ENCODE measurements at places on chromosomes 13 and 19. TPM values are rescaled to one million over a fixed set of nuclear protein-coding genes. Genes with fewer than 3 reads are reported as not detected.

The ELSPBP1 gene
- total RNA-seq, result not detected

GRCh38 chr13:114097893-114098688 is 34.3 kb downstream of the RASA3 start:
- DNase-seq, result no peak

DNA sequence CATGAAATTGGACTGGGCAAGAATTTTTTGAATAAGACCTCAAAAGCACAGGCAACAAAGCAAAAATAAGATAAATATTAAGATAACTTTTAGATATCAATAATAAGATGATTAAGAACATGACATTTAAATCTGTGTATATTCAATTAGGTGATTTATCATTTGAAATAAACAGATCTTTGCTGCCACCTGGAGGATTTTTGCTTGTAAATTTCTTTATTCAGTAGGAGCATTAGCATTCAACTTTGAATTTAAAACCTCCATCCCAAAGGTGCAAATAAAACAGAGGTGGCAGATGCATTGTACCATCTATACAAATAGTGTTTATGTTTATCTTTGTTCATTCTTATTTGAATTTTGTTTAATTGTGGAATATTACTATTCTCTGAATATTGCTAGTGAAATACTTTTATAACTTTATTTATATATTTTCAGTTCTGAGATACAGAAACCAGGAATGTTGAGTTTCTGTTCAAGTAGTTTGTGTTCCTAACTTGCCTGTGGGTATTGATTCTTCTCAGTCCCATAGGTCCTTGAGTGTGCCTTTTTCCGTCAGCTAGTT is 20.9 kb downstream of the COG6 start:
- DNase-seq, result no peak

DNA sequence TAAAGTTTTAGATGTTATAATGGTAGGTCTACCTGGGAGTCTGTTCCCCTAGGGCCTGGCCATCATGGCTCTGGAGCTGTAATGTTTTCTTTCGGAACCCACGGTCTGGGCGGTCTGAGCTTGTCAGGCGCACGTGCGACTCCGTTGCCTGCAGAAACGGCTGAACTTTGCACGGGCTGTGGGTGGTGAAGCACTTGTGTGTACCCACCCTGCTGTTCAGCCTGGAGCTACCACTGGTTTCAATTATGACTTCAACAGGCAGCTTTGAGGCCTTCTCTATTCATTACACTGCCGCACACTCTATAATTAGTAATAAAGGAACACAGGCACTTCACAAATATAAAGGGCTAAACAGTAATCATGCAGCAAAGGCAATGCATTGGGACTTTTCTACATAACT is 6.0 kb downstream of the PCDH8 start:
- no peak for DNase-seq

The ZNF471 gene
- not detected for total RNA-seq

DNA sequence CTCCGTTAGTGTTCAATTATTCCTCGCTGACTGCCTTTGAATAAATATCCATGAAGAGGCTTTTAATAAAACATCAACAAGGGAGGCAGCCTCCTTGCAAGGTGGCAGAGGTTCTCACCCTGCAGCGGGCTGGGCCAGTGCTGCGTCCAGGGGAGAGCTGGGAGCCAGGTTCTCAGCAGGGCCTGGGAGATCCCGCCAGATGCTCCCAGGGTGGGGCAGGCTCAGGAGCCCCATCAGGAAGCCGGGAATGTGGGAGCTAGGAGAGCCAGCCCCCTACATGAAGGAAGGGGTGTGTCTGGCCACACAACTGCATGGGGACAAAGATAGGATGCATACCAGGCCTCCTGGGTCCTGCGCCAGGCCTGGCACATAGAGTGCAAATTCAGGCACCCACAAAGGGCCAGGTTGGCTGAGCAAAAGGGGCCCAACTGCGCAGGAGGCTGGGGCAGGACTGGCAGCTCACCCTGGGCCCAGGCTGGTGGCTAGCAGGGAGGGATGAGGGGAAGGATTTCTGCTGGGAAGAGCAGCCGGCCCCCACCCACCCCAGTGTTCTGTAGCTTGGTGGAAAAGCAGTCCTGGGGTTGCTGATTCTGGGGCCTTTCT is 22.8 kb downstream of the VSTM2B start:
- no peak for DNase-seq

DNA sequence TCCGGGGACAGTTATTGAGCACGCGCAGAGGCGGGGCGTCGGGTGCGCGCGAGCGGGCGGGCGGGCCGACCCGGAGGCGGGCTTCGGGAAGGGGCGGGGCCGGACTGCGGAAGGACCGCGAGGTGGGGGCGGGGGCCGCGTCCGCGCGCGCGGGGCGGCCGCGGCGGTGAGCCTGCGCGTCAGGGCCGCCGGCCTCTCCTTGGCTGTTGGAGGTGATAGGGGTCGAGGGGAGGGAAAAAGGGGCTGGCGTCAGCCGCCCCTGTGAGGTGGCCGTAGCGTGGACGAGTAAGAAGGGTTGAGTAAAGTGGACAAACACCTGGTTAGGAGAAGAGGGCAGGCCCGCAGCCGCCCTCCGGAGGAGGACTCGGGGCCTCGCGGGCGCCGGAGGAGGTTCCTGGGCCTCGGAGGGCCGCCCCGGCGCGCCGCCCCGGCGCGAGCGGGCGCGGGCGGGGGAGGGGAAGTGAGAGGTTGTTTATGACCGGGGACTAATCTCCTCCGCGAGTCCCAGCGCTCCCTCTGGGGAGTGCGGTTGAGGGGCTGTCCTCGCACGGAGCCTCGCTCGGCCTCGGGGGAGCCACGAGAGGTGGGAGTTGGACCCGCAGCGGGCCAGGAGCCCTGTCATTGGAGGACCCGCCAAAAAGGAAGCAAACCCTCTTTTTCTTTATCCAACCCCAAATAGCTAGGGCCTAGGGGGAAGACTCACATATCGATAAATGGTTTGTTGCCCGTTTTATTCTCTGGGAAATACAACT is 547 bp upstream of the INTS6 start:
- DNase-seq, result no peak

- no peak for DNase-seq
Measured at GRCh38 chr19:12872255-12872654, 9.0 kb downstream of the DNASE2 start.

GRCh38 chr13:70088926-70089325 is 18.7 kb upstream of the ATXN8OS start:
- no peak for DNase-seq

- DNase-seq, result no peak
Measured at GRCh38 chr13:110680852-110681251, 25.1 kb downstream of the CARS2 start.

DNA sequence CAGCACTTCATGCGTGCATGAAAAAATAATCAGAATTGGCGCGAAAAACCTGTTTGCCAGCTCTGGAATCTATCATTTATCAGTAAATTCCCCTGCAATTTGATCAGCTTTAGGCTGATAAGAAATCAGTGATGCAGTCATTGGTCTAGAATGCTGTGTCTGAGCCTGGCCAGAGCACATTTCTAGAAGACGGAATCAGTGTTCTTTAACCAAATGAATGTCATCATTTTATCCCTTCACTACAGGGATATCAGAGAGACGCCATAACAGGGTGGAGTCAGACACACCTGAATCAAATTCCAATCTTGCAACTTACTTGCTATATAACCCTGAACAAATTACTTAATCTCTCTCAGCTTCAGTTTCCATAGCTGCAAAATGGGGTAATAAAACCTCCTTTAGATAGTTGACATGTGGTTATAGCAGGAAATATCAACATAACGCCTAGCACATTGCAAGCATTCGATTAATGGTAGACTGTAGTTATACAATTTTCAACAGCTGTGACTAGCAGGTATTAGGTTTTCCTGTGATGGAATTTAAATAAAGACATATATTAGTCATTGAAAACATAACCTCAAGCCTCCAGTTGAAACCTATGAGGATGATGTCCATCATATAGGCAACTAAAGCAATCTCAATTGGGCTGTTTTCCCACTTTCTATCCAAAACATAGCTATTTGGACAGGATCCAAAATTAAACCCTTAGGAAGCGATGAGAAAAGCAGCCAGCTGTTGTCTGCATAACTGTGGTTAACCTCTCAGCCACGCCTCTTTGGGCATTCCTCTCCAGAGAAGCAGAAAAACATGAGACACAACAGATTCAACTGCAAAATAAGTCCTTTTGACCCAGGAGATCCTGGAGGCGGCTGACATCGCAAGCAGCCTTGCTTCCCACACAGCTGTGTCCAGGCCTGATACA is 51.6 kb upstream of the UBL3 start:
- DNase-seq, result peak; percentile 71

The CYP4F8 gene
- total RNA-seq, result not detected

DNA sequence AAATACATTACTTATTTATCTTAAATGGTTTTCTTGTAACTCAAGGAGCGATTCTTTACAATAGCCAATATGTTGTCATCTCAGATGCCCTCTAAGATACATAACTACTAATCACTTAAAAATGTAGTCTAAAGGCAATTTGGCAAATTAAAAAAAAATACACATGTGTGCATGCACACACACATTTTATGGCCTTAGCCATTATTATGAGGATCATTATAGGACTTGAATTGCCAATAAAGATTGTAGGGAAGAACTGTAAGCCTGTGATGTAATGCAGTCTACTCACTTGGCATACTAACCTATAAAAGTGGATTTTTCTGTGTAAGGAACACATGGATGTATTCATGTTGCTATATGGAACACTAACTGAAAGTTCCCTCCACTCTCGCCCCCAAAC is 274.3 kb downstream of the SHISA2 start:
- no peak for DNase-seq

GRCh38 chr13:76724421-76724820 is 161.8 kb downstream of the KCTD12 start:
- no peak for DNase-seq

The CPB2 gene
- total RNA-seq, result not detected

The GJB2 gene
- not detected for total RNA-seq

The MYH14 gene
- total RNA-seq, result 2.1 TPM

The CEACAM16 gene
- total RNA-seq, result not detected

- no peak for DNase-seq
Measured at GRCh38 chr13:75513271-75513670, 24.4 kb downstream of the COMMD6 start.

DNA sequence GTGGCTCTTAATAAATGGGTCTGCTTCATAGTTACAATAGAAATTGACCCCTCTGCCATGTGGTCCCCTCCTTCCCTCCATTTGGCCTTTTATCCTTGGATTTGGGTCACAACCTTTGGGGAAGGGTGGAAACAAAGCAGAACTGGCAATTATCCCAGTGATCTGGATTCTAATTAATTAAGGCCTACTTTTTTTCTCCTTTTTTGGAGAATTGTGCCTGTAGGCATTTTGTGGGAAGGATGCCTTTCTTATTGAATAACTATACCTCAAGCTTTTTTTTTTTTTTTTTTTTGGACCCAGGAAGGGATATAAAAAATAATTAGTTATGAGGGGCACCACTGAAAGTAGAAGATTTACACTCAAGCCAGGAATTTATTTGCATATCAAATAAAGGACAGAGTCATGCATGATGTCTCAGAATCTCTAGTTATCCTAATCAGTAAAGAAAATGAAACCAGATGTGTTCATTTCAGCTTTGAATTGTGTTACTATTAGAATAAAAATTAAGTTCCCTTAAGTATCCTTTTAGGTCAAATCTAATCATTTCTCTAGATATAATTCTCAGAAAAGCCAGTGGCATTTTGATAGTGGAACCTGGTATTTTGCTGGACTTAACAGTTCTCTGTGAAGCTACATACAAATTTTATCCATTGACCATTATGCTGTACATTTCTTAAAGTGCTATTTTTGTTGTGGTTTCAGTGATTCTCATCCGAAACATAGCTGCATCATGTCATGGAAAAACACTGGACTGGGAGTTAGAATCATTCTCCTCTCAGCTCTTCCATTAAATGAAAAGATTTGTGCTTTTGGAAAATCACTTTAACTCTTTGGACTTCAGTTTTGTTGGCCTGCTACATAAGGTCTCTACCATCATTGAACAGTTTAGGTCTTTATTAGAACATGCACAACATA is 129.3 kb downstream of the KCNRG start:
- DNase-seq, result no peak

- DNase-seq, result no peak
Measured at GRCh38 chr19:16896146-16897028, 7.6 kb downstream of the F2RL3 start.

The SLC6A16 gene
- not detected for total RNA-seq

- DNase-seq, result no peak
Measured at GRCh38 chr13:78468621-78469020, 134.7 kb downstream of the POU4F1 start.

The GIPC3 gene
- total RNA-seq, result not detected

- DNase-seq, result no peak
Measured at GRCh38 chr13:27006519-27007161, 165.0 kb downstream of the USP12 start.
